ENCODE measurements at places on chromosomes 3 and 15.

DNA sequence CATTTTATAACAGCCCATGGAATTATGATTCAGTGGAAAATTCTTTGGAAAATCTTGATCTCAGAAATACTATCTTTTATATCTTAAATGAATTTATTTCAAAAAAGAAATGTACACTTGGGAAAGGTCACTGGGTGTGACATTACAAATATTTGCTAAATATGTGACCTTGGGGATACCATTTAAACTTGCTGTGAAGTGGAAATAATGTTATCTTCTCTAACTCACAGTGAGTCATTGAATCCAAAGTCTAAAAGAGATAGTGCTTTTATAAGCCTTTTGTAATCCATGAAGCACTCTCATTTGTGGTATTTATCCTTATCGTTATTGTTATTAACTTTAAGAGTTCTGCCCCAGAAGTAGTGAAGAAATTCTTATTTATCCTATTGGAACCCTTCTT, 289.8 kb upstream of the SEMA6D start:
- DNase-seq = no peak

DNA sequence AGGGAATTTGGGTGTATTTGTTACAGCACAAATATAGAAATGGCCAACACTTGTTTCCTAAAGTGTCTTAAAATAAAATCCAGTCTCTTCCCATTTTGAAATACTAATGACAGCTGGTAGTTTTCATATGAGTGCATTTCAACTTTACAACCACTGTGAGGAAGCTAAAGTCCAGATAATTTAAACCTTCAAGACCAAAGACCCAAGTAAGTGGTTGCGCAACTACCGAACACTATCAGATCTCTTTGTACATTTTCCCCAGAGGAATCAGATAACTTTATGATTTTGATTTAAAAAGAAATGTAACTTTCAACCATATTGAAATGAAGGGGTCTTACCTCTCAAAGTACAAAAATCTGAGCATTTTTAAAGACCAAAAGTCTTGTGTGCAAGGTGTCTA, 14.3 kb downstream of the BCL2L10 start:
- DNase-seq = no peak

- no peak for DNase-seq
Observed at GRCh38 chr3:61983479-61983878, 389.9 kb downstream of the FEZF2 start.

DNA sequence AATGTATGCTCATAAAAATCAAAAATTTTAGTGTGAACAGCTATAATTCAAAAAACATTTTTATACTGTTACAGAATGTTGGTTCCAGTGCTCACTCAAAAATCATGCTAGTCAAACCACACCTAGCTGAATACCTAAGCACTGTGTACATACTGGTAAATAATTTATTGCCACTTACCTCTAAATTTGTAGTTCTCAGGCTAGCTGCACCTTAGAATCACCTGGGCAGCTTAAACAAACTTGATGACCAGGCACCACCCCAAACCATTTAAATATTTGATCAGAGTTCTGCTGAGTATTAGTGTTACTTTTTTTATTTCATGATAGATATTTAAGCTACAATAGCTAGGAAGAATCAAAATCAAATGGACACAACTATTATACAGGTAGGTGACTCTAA, 32.3 kb upstream of the TMCO5A start:
- no peak for DNase-seq

DNA sequence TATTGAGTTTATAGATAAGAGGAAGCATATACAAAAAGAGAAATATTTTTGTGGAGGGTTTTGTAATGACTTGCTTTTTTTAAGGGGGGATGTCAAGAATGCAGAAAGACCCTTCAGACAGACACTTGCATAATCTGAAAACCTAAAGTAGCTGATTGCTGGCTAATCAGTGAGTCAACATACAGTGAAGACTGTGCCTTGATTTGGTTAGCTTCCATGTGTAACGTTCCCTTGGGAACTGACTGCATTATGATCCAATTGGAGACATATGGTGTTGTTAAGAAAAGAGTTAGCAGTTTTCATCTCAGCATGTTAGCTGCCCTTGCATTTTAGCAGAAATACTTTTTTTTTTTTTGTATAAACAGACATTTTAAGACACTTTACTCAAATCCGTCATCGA, 483.2 kb downstream of the RBMS3 start:
- DNase-seq = no peak

GRCh38 chr3:50453907-50454306, 49.5 kb downstream of the CACNA2D2 start:
- DNase-seq = no peak

DNA sequence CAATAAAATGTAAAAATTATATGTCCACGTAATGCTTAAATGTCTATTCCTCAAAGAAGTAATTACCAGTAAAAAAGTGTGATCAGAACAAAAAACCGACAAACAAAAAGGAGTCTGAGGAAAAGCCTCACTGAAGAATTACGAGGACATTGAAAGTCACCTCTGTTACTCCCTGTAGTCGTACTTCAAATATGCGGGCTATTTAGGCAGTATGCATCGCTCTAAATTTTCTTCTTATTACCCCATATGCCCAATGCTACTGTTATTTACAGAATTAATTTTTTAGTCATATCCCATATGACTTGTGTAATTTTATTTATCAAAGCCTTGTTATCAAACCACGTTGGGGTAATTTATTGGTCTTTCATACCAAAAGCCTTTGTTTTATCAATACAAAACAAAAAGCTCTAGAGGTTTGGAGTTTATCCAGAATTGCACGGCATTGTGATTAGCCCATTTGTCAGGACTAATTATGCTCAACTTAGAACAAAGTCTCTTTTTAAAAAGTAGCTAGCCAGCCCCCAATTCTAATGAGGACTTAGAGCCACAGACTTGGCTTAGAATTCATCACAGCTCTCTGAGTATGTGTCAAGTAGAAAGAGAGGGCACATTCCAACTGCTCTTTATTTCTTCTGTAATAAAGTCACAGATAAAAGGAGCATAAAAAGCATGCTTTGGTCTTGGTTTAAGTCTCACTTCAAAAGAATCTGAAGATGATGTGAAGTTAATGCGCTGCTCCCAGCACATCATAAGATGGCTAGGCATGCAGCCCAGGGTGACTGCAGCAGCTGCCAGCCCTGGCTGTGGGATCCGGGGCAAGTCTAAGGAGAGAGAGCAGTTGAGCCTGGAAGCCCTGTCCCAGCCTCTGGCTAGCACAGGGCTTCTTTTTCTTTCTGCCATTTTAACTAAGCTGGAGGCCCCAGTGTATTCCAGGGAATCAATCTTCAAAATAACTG, 521.0 kb downstream of the GABRG3 start:
- no peak for DNase-seq

- DNase-seq = no peak
Observed at GRCh38 chr3:48985831-48986376, 4.1 kb upstream of the P4HTM start.

DNA sequence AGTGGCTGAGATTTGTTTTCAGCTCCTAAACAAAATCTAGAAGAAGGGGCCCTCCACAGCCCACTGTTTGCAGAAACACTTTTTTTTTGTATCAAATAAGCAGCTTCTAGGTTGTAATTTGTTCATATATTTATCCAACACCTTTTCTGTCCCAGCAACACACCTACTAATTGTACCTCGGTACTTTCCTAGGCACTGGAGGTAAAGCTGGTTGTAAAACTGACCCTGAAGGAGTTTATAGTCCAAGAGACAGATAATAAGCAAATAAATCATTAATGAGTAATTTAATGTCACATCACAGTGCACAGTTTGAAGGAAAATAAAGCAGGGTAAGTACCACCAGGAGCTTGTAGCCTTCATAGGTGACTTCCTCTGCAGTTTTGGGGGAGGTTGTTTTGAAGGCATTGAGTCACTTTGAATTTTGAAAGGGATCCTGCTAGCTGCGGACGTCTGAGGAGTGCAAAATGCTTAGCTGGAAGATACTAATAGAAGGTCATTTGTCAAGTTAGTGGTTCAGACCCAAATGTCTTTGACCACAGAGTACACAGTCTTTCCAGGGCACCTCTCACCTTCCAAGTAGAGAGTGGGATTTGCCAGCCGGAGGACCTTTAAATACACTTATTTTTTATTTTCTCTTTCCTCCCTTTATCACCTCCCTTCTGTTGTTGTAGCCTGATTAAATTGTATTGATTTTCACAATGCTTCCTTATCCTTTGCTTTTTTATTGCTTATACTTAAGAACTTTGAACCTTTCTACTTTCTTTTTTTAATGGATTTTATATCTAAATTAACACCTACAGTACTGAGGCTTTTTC, 53.8 kb downstream of the CMSS1 start:
- DNase-seq = no peak

DNA sequence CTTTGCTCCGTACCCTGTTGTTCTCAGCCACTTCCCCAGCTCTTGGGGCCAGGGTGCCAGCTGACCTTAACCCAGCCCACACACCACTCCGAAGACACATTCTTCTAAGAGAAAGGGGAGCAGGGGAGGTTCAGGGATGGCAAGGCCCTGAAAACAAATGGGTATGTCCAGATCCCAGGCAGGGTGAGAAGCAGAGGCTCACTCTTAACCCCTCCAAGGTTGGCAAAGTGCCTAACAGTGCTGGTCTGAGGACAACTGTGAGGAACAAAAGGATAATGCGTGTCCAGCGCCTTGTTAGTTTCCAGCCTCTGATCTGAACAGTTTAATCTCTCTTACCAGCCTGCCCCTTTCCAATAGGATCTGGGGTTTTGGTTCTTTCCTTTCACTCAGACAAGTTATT, 1.5 kb downstream of the TMEM44 start:
- no peak for DNase-seq

- no peak for DNase-seq
Observed at GRCh38 chr3:4139462-4140140, 163.6 kb upstream of the SETMAR start.

- no peak for DNase-seq
Observed at GRCh38 chr3:168709073-168709472, 613.3 kb upstream of the GOLIM4 start.

GRCh38 chr15:85458764-85459163, 78.4 kb downstream of the AKAP13 start:
- no peak for DNase-seq

- DNase-seq = no peak
Observed at GRCh38 chr15:70171256-70171886, 73.7 kb upstream of the TLE3 start.

DNA sequence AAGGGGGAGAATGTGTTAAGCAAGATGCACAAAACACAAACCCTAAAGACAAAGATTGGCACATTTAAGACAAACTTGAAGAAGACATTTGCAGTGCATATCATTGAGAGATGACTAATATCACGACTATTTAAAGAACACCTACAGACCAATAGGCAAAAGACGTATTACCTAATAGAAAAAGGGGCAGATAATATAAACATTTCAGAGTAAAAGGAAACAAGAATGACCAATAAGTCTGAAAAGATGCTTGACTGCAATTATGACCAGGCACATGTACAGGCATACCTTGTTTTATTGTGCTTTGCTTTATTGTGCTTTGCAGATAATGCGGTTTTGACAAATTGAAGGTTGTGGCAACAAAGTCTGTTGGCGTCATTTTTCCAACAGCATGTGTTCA, 4.9 kb downstream of the HACD3 start:
- no peak for DNase-seq

DNA sequence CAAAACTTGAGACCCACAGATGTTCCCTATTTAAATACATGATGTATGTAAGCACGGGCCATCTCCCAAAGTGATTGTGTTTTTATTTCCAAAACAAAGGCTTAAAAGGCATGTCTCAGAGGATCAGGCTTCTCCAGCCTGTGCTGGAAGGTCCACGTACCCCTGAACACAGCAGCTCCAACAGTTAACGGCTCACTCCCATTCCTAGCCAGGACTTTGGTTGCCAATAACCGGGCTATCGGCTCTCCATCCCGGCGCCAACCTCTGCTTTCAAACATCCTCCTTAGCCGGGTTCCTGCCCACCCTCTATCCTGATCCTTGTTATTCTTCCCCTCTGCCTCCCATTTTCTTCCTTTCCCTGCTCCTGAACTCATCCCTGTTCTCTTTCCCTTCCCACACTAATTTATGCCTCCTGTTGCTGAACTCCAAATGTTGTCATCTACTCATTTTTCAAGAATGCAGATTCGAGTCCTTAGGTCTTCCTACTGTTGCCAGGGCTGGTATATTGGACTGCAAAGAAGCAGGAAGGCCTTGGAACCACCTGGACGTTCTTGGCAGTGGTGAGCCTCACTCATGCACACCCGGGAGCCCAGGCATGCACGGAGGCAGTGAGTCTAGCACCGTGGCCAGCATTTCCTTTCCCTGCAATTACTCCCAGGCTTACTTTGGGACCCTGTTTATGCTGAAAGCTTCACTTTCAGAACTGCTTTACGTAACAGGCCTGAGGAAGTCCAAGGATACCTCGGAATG, 128.4 kb upstream of the RAD18 start:
- no peak for DNase-seq

GRCh38 chr3:183541235-183541655, 14.3 kb downstream of the KLHL6 start:
- DNase-seq = no peak

DNA sequence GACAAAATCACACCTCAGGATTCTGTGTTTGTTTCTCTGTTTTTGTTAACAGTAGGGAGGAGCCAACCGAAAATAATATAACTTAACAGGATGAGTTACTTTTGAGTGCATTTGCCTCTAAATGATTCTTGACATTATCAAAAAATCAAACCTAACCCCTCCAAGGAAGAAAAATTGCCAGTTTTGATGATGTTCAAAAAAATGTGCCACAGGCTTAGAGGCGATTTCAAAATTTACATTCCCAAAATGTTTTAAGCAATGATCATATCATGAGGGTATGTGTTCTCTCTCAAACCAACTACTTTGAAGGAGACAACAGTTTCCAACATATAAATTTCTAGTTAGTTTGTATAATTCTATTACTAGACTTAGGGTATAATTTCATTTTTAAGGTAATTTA, 6.7 kb downstream of the VGLL3 start:
- DNase-seq = no peak

DNA sequence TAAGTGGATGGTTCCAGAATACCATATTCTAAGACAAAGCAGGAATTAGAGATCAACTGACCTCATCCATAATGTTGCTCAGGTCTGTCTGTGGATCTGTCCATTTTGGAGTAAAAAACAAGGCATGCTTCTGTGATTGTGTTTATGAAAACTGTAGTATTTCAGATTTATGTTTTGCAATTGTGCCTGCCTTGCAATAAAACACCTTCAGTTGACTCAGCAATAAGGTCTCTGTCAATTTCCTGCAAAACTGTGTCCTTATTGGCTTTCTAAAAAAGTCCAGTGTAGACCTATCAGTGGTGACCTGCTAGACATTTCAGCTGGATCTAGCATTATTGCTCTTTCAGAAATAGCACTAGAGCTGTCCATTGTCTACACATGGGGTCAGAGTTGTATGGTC, 409.5 kb upstream of the AZI2 start:
- no peak for DNase-seq

- DNase-seq = no peak
Observed at GRCh38 chr3:114711321-114711886, 417.6 kb downstream of the TIGIT start.

DNA sequence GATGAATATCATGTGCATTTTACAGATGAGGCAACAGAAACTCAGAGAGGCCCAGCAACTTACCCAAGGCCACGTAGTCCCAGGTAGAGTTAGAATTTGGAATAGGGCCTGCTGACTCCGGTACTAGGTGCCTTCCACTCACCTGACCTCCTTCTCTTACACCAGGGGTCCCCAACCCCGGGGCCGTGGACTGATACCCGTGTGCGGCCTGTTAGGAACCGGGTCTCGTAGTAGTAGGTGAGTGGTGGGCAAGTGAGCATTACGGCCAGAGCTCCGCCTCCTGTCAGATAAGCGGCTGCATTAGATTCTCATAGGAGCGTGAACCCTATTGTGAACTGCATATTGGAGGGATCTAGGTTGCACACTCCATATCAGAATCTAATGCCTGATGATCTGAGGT, 64.8 kb downstream of the SMAD3 start:
- no peak for DNase-seq

Measured in heart left ventricle (tissue), 16 donors.